ENCODE measurements at places on chromosomes 11 and 22.
A peak's percentile ranks its signal among the peaks of the same experiment; 100 is the strongest.

- no peak for DNase-seq
Measured at GRCh38 chr11:47906066-47906465, 57.9 kb upstream of the NUP160 start.

DNA sequence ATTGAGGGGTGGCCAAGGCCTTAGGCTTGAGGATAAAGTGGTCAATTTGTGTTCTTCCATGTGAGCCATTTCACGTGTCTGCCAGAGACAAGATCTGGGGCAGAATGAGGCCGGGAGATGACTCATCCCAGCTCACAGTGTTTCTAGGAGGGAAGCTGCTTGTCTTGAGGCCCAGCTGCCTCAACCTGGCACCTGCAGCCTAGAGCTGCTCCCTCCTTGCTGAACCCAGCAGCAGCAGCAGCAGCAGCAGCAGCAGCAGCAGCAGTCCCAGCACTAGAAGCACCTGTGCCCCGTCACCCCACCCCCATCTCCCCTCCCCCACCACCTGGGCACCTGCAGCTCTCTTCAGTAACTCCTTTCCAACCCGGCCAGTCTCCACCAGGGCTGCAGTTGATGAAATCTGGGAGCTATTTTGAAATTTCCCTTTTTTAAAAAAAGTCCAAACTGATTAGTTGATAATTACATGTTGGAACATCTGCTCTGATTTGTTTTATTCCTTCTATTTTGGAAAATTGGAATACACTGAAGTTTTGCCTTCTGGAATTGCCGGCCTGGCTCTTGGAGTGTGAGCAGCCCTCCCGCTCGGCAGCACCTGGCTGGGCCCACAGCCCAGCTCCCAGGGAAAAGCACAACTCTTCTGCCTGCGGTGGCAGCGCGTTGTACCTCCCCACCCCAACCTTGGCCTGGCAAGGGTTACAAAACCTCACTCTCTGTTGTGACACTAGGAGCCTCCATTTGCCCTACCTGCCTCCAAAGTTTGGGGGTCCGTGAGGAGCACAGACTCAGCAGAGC lies 143.5 kb downstream of the NXPE2 start:
- DNase-seq = no peak

- peak; percentile 3 for DNase-seq
Measured at GRCh38 chr22:31866918-31867317, 77.4 kb upstream of the YWHAH start.

DNA sequence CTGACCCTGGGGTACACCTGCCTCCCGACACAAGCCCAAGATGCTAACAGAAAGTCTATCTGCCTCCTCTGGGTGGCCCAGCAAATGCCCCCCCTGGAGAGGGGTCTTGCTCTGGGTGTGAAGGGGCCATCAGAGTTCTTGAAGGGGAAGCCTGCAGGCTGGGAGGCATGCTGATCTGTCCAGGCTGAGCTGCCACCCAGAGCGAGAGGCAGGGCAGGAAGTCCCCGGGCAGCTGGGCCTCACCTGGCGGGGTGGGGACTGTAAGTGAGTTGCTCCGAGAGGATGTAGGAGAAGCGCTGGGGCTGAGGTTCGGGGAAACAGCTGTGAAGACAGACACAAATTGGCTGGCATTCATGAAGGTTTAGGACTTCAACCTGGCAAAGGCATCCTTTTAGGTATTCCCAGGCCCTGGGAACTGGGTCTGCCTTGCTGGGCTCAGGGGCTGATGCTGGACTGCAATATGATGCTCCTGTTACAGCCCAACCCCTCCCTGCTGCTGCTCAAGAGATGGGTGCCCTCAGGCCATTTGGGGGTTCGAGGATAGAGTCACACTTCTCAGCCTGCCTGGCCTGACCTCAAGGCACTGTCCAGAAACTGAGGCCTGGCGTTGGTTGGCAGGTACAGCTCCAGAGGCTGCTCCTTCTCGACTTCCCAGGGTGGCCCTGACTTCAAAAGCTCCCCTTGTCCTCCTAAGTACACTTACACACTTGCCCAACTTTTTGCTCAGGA lies 60.2 kb upstream of the LYVE1 start:
- DNase-seq = no peak

- no peak for DNase-seq
Measured at GRCh38 chr22:47695176-47695575, 932.7 kb downstream of the TBC1D22A start.

DNA sequence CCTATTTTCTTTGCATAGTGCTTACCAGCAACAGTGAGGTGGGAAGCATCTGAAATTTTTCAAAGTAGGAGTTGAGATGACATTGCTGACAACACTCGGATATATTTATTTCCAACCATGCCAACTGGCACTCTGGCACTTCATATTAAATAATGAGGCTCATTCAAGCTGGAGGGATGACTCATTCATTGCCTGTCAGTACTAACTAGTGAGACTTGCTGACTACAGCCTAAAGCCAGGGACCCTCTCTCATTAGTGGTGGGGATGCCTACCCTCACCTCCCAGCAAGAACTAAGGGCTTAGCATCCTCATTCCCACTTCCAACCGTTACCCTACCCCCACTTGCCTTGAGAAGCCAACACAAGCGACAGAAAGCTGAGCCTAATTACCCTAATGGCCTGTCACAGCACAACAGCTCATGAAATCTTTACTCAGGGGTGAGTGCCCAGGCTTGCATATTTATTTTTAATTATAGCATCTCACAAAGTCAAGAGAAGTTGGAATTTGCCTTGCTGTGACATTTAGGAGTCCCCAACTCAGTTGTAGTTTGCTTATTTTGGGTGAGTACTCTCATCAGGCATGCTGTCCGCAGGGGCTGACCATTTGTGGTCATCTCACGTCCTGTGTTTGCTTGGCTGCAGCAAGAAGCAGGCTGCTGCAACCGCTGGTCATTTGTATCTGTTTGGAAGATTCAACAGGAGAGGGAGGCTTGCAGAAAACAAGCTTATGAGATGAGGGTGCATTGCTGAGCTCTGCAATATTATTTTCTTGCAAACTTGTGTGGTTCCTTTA lies 181.6 kb upstream of the POU2AF2 start:
- peak; percentile 74 for DNase-seq

DNA sequence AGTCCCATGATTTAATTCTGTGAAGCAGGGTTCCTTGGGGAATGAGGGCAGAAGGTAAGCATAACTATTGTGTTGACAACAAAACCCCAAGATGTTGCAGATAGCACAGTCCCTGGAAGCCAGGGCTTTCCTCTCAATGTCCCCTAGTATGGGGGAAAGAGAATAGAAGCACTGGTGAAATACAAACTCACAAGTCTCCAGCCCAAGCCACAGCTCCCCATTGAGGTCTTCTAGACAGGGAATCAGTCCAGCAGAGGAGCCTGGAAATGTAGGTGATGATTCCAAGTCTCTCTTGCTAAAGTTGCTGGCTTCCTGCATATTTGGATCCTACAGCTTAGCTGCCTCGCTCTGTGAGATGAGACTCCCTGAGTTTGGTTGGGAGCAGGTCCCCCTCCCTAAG lies 31.7 kb upstream of the DRD2 start:
- DNase-seq = no peak

GRCh38 chr22:34113381-34113780 lies 193.1 kb upstream of the LARGE1 start:
- no peak for DNase-seq

DNA sequence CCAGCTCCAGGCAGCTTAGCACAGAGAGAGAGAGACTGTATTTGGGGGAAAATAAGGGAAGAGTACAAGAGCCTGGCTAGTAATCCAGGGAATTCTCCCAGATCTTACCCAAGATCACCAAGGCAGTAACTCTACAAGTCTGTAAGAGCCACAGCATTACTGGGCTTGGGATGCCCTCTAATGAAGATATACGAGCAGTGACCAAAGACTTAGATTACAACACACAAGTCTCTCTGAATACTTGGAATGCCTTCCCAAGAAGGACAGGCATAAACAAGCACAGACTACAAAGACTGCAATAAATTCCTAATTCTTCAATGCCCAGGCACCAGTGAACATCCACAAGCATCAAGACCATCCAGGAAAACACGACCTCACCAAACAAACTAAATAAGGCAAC lies 17.7 kb downstream of the DNAJC24 start:
- DNase-seq = no peak
